Naive thymus-derived CD4-positive, alpha-beta T cell (primary cell): ENCODE measurements at places on chromosomes 2 and 18. TPM values are rescaled to one million over a fixed set of nuclear protein-coding genes. Genes with fewer than 3 reads are reported as not detected.

The MGAT4A gene
- total RNA-seq, result 240 TPM

The NPPC gene
- total RNA-seq, result 0.58 and 1.3 TPM in 2 replicates

The TANC1 gene
- total RNA-seq, result 0.21 TPM

The DES gene
- total RNA-seq, result not detected

The UGT1A6 gene
- not detected for total RNA-seq

DNA sequence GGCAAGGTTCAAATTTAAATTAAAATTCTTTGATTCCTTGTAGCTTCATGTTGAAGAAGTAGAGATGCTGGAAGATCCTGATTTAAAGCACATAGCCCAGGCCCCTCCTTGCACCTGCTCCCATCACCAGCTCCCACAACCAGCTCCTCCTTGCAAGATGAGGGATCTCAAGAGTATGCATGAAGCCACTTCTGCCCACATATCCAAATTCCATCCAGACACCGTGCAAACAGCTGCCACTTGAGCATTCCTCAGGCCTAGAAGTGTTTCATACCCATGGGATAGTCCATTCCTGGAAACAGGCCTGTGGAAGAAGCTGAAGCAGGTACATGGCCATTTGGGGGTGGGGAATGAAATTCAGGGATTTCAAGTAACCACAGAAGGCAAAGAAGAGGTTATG, 32.4 kb upstream of the ITPRID2 start:
- DNase-seq, result no peak

- no peak for DNase-seq
Measured at GRCh38 chr2:210577263-210578071, 21.1 kb downstream of the CPS1 start.

- no peak for DNase-seq
Measured at GRCh38 chr2:10814571-10815331, 2.2 kb upstream of the PDIA6 start.
